Muscle of arm (tissue), 14 donors: ENCODE measurements at places on chromosomes 7 and 10. TPM values are rescaled to one million over a fixed set of nuclear protein-coding genes. Genes with fewer than 3 reads are reported as not detected.

GRCh38 chr7:43781726-43782607 lies 23.5 kb downstream of the BLVRA start:
- DNase-seq = no peak

GRCh38 chr7:102974366-102975236 lies 61.8 kb downstream of the LRRC17 start:
- no peak for DNase-seq

The OPALIN gene
- polyA plus RNA-seq = not detected

DNA sequence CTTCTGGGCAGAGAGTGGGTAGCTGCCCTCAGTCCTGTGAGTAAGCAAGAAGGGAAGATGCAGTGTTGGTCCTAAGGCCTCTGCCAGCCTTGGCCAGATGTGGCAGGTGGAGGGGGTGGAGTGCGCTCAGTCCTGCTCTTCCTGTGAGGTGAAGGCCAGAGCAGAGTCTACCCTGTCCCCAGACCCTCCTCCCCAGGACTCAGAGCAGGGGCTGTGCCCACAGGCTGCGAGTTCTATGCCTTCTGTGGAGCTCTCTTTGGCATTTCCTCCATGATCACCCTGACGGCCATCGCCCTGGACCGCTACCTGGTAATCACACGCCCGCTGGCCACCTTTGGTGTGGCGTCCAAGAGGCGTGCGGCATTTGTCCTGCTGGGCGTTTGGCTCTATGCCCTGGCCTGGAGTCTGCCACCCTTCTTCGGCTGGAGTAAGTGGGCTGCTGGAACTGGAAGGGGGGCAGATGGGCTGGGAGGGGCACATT lies 4.0 kb downstream of the OPN4 start:
- DNase-seq = no peak

The RNF133 gene
- not detected for polyA plus RNA-seq

DNA sequence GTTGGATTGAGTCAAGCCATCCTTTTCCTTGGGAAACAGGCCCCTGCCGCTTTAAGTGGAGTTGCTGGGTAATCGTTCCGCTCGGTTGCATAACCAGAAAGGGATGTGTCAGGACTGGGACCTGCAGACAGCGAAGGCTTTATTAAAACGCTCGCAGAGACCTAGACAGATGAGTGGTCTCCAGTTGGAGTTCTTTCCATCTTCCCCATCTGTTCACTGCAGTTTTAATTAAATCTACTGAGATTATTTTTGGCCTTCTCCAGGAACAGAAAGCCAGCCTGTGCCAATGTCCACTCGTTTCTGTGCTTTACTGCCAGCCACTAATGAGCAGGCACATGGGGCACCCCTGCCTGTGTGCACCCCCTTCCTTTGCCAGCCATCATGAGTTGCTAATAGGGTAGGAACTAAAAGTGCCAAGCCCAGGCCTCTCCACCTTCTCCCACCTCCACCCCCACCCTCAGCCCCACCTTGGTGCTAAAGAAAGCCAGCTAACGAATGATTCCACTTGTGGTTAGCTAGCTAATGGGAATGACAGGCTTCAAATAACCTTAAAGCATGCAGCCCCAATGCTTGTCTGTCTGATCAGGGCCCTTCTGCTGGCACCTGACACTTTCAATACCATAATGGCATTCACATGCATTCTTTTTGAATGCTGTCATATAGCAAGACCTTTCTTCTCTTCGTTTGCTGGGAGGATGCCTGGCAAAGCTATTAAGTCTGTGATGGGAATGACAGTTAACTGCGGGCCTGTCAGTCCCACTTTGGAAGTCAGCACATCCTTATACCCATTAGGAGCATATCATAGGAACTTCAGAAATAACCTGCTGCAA lies 556.8 kb upstream of the GALNT17 start:
- DNase-seq = no peak

The TMEM176B gene
- 13.2 TPM for polyA plus RNA-seq

GRCh38 chr7:80294346-80294745 lies 159.7 kb downstream of the GNAI1 start:
- no peak for DNase-seq

GRCh38 chr7:151661587-151661986 lies 141.9 kb upstream of the RHEB start:
- no peak for DNase-seq

- no peak for DNase-seq
Measured at GRCh38 chr10:12314836-12315235, 34.5 kb upstream of the CAMK1D start.

The ASB10 gene
- not detected for polyA plus RNA-seq

The SPDYE11 gene
- 0.14 TPM for polyA plus RNA-seq

GRCh38 chr10:101816376-101816775 lies 1.9 kb downstream of the OGA start:
- no peak for DNase-seq

GRCh38 chr7:69246758-69247157 lies 351.5 kb upstream of the AUTS2 start:
- DNase-seq = no peak

- no peak for DNase-seq
Measured at GRCh38 chr7:106874076-106874475, 9.0 kb downstream of the PIK3CG start.
